ENCODE measurements at places on chromosomes 11 and 22. TPM values are rescaled to one million over a fixed set of nuclear protein-coding genes. Genes with fewer than 3 reads are reported as not detected.

The INS gene
- not detected for total RNA-seq

The C22orf23 gene
- total RNA-seq, result 0.15 TPM

The HSPB2 gene
- 1.9 TPM for total RNA-seq

The CCDC73 gene
- not detected for total RNA-seq

The RASD2 gene
- not detected for total RNA-seq

The PGGHG gene
- 12.3 TPM for total RNA-seq

The FAR1 gene
- total RNA-seq, result 45.3 TPM

The KRTAP5-10 gene
- total RNA-seq, result not detected

The SLC22A12 gene
- total RNA-seq, result not detected

The RGL4 gene
- not detected for total RNA-seq

The TMEM109 gene
- total RNA-seq, result 20.7 TPM

The LIF gene
- 4.6 TPM for total RNA-seq

The CSNK2A3 gene
- 0.70 TPM for total RNA-seq

The CCDC87 gene
- total RNA-seq, result 0.15 TPM

The OR2AT4 gene
- not detected for total RNA-seq

The H19 gene
- 2.3 TPM for total RNA-seq

The MFRP gene
- not detected for total RNA-seq

The APOA4 gene
- not detected for total RNA-seq

The SLC37A2 gene
- total RNA-seq, result 0.30 TPM

The PANX2 gene
- total RNA-seq, result 0.35 TPM

The ZBTB16 gene
- total RNA-seq, result 0.12 TPM

All from smooth muscle cell of the coronary artery (primary cell).